ENCODE measurements at places on chromosomes 13 and 19.

GRCh38 chr13:51614350-51614786, 30.1 kb downstream of the WDFY2 start:
- DNase-seq: no peak

DNA sequence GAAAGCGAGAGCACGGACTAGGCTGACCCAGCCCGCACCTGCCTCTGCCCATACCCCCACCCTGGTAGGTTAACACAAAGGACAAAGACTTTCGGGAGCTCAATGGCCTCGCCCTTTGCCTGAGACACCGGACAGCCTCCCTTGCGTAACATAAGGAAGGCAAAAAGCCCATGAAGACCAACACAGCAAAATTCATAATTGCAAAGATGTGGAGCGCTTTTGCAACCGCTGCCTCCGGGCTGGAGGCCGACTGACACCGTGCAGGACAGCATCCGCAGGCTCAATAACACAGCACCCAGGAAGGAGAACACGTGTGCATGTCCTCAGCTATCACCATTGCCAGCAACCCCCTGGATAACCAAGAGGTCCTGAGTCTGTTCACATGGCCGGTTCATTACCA, 15.4 kb downstream of the LILRA1 start:
- no peak for DNase-seq

- DNase-seq: no peak
Observed at GRCh38 chr19:39342647-39343305, 555 bp downstream of the SAMD4B start.

DNA sequence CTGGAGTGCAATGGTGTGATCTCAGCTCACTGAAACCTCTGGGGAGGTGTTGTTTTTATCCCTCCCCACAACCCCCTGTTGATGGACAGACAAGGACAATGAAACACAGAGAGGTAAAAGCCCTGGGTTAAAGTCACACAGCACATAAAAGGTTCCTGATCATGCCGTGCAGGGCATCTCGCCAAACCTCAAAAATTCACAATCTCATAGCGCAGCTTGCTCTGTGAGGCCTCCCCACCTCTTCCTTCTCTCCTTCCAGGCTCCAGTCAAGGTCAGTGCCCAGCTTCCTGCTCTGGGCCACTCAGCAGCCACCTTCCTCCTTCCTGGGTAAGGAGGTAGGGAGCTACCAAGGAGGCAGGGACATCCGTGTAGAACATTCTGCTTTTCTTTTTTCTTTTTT, 2.3 kb downstream of the FUT2 start:
- peak; percentile 15 for DNase-seq

GRCh38 chr13:88051746-88052482, 380.7 kb downstream of the SLITRK5 start:
- DNase-seq: no peak

All from SJSA1 (cell line).